ENCODE measurements at places on chromosomes 3 and 15.

- no peak for DNase-seq
These were observed 18.0 kb downstream of the FAM98B start for GRCh38 chr15:38471974-38472373.

DNA sequence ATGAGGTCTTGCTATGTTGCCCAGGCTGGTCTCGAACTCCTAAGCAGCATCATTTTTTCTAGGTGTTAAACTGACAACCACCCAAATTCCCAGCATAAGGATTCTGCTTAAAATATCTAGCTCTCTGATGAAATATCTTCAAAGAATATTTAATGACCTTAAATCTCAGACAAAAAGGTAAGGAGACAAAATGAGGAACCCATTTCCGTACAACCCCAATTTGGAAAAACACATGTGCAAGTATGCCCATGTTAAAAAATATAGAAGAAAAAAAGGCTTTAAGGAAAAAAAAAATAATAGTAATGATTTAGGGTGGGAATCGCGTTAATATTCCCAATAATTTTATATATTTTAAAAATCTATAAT lies 1.4 kb upstream of the SACM1L start:
- no peak for DNase-seq

- no peak for DNase-seq
These were observed 32.7 kb upstream of the FAM98B start for GRCh38 chr15:38421069-38421690.

DNA sequence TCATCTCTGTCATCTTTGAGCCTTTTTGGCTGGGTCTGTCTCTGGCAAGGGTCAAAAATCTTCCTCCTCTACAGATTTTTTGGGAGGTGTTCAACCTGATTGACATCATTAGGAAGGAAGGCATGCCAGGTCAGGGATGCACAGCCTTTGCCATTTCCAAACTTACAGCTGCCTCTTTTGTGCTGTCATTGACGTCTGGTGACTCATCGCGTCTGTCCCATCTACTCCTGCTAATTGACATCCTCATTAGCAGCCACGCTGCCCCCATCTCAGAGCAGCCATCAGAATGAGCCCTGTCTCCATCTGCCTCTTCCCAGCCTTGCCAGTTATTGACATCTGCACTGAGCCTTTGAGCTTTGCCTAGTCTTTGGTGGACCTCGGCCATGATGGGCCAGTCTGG lies 53.0 kb downstream of the PDIA5 start:
- no peak for DNase-seq

DNA sequence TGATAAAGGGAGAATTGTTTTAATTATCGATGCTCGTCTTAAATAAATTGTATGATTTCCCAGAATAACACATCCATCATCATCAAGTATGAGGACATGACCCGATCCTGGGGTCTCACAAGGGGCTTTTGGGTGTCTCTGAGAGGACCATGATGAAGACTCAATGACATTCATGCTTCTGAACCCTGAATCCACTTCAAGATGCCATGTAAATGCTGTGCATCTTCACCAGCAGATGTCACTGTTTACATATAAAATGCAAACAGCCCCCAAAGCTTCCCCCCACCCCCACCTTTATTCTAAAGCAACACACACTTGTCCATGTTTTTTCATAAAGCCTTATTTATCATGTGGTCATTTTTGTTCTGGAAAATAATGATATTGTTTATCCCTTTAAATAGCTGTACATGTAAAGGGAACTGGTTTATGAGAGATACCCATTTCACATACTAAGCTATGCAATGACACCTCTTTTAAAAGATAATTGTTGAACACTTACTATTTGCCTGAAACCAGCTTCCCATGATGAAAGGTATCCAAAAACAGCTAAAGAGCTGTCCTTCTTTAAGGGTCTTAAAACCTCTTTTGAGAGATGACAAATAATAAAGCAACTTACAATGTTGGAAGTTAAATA lies 69.7 kb upstream of the UBE3A start:
- no peak for DNase-seq

DNA sequence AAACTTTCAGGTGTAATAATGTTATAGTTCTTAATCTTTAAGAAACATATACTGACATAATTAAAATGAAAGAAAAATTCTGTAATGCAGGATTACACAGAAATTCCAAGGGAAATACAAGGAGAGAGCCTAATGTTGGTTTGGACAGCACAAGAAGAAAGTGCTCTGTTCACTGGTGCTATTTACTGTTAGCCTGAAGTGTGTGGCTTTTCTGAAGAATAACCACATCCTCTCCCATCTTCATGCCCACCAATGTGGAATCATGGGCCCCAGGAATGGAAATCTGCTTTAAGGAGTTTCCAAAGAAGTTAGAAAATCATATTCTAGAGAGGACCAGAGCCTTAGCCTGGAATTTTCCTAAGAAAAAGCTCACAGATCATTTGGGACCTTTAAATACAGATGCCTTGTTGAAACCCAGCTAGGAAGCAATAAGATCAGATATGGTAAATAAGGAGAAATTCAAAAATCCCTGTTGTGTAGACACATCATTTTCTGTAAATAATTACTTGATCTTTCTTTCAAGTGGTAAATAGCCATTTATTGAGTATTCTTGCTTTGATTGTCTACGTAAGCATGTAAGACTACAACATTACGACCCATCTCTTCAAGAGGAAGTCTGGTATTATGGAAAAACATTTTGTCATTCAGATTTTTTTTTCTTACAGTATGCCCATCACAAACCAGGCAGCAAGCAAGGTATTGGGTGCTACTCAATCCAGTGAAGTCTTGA lies 10.3 kb upstream of the USP50 start:
- DNase-seq: no peak

GRCh38 chr3:192168202-192168601 lies 559.1 kb downstream of the FGF12 start:
- no peak for DNase-seq

- no peak for DNase-seq
These were observed 9.5 kb upstream of the CCDC80 start for GRCh38 chr3:112650482-112650881.

DNA sequence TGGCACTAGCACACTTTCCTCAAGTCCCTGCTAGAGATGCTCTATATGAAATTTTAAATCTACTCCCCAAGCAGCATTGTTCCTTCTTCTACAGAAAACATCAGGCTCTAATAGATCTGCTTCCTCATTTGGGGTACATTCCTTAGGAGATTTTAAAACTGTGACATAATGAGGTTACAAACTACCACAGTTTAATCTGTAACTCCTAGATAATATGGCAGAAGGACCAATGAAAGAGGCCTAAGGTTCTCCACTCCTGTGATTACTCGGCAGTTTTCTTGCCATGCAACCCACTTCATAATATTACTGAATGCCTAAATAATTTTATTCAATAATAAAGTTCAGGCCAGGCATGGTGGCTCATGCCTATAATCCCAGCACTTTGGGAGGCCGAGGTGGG lies 16.1 kb downstream of the ZNF106 start:
- DNase-seq: no peak

DNA sequence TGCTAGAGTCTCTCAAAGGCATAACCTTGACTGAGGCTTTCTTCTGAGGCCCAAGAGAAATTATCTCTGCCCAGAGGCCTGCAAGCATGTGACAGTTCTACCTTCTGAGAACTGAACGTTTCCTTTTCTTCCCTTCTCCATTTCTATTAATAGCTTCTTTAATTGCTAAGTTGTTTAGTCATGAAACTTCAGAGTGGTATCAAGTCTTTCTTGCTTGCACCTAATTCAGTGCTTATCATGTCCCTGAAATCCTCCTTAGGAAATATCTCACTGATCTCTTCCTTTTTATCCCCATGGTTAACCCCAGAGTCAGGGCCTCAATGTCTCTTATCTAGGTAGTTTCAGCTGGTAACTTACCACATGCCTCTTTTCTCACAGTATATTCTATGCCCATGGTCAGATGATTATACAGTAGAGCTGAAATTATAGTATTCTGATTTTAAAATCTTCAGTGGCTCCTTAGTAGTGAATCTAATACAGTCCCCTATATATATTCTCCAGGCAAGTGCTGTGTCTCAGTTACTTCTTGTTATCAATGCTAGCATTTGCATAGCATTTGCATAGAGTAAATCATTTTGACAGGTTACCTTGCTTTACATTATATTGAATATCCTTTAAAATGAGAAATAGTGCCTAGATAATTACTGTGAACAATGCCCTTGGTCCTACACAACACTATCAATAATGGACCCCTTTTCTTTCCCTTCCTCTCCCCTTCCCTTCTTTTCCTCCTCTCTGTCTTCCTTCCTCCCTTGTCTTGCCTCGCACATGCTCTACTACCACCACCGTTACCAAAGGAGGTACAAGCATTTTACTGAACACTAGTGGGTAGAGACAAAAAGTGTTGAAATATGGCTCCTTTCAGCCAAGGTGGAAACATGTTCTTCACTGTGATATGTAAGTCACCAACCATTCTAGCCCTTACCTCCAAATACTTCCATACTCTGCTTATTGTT lies 33.0 kb downstream of the KBTBD8 start:
- DNase-seq: no peak

DNA sequence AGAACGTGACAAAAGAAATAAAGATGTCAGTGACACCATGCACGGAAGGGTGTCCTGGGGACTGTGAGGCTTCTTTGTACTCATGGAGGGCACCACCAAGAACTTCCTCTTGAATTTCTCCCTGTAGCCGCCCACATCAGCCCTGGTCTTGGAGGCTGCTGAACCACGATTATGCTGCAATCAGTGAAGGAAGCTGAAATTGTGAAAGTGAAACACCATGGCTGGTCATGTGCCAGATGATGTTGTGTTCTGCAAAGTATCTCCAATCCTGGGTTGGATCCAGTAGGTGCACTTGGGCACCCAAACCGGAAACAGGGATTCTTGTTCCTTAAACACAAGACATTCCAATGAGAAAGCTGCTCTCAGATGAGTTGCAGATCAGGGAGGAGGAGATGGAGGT lies 104.4 kb upstream of the GOLGA6L6 start:
- DNase-seq: no peak

DNA sequence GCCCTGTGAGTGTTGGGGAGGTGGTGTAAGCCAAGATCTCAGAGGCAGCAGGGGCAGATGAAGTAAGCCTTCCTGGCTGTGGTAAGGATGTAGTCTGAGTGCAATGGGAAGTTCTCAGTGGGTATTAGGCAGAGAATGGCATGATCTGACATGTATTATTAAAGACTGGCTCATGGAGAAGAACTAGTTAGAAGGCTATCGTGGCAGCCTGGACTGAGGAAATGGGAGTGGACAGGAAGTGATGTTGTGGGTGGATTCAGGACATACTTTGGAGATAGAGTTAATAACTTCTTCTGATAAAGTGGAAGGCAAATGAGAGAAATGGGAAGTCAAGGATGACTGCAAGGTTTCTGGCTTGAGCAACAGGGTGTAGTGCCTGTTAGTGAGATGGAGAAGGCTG lies 250.9 kb upstream of the CFAP20DC start:
- DNase-seq: no peak

GRCh38 chr15:49313650-49314049 lies 109.4 kb upstream of the FGF7 start:
- no peak for DNase-seq

GRCh38 chr15:63089260-63090043 lies 32.2 kb upstream of the LACTB start:
- no peak for DNase-seq

- DNase-seq: no peak
These were observed 49.7 kb downstream of the CCK start for GRCh38 chr3:42216302-42216701.

DNA sequence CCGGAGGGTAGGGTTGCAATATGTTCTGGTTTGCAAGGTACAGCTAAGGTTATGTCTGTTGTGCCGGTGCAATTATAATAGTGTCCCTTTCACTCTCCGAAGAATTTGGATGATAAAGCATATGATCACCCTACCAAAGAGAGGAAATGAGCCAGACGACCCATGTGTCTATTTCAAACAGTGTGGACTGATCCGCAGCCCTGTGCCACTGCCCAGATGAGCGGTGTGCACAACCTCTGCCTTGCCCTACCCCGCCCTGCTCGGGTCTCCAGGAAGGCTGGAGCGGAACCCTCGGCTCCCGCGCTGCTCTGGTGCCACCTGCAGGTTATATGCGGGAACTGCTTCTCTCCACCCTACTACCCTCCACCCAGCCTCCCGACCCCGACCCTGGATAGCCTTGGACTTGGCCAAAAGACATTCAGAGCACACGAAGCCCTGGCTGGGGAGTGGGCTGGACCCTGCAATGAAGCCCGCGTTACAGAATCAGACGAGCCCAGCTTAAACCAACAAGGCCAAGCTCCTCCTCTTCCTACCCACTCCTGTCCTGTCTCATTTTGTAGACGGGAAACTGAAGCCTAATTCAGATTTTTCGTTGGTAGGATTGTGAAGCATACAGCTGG lies 68.4 kb upstream of the CHRNB4 start:
- peak; percentile 27 for DNase-seq

- no peak for DNase-seq
These were observed 39.5 kb upstream of the GOLGA8J start for GRCh38 chr15:30043211-30043655.

- DNase-seq: no peak
These were observed 30.4 kb upstream of the UMPS start for GRCh38 chr3:124699686-124700396.

GRCh38 chr15:77163781-77164384 lies 93.0 kb upstream of the TSPAN3 start:
- DNase-seq: no peak

DNA sequence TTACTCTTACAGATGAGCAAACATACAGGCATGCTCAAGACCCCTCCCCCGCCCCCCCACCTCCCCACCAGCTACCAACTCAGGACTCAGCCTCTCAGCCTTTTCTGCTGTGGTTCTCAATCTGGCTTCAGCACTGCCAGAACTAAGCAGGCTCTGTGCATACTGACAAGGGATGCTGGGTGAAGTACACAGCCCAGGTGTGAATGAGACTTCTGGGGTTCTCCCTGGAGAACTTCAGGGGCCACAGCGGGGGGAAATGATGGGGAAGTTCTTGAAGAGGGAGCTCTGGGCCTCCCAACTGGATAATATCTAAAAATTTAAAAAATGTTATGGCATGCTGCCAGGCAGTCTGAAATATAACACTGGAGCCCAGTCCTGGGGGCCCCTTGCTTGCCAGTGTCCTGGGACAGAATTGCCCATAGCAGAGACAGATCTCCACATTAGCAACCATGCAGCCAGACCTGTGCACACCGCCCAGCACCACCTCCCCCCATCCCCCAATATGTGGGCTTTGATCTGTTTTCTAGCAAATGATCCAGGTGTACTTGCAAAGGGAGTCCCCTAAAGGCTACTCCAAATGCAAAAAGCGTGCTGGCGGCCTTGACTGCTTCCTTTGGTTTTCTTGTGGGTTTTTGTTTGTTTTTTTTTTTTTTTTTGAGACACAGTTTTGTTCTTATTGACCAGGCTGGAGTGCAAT lies 41.4 kb downstream of the PGPEP1L start:
- no peak for DNase-seq

DNA sequence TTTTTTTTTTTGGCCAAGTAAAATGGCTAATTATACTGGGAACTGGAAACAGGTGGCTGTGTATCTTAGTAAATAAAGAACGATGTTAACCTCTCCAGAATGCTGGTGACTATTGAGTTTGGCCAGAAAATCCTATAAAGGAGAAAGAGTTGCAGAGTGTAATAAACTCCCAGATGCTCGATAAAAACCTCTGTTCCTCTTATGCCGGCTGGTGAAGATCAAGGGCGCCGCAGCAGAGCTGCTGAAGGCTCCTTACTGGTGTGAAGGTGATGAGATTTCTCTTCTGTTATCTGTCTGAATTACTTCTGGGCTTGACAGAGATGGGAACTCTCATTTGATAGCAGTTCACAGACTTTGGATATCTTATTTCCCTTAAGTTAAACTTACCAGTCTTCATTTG lies 104.6 kb downstream of the PTPRG start:
- DNase-seq: no peak
